ENCODE measurements at places on chromosomes 1 and 21.

- DNase-seq = no peak
These were observed 70.3 kb downstream of the ABCA4 start for GRCh38 chr1:94050675-94051074.

- DNase-seq = no peak
These were observed 206.3 kb downstream of the KIF26B start for GRCh38 chr1:245361065-245361464.

- no peak for DNase-seq
These were observed 57.0 kb downstream of the SASS6 start for GRCh38 chr1:100075773-100076172.

DNA sequence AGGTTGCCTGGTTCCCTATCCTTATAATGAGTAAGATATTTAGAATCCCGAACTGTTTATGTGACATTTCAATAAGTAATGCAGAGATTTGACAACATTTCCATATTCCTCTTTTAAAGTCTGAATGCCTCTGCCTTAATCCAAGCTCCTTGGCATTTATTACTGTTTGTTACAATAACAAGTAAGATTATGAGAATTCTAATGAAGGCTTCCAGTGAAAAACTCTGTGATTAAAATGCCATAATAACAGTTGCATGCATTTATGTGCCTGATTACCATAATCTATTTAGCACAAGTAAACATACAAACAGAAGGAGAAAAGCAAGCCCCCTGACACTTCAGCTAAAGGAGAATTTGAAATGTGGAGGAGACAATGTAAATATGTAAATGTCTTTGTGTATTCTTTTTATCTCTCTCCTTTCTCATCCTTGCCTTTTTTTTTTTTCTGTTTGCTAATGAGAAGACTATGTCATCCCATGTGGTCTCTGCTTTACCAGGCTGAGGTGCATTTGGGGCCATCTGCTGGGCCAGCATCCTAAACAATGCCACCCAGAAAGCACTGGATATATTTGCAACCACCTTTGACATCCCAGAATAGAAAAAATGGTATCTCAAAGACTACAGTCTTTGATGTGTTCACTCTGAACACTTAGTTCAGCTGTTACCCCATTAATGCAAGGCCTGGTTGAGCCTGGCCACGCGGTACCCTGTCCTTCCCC is 17.2 kb upstream of the OLIG2 start:
- no peak for DNase-seq

DNA sequence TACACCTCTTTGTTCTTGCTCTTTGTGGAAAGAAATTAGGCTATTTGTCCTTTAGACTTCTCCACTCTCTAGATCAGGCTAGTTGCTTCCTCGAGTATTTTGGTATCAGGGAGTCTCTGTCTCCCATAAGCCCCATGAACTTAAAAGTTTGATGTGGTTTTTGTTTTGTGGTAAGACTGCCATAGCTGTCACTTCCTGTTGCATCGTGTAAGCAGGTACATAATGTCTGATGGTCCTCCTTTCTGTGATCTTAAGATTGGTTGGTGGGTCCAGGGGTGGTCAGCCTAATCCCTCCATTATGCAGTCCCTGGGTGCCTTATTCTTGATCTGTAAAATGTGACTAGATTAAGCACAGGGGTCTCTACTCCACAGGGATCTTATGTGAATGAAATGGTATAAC is 23.1 kb downstream of the CD53 start:
- DNase-seq = peak; percentile 58

GRCh38 chr1:162421258-162422164 is 9.6 kb upstream of the SH2D1B start:
- no peak for DNase-seq
